Psoas muscle (tissue), 8 donors: ENCODE measurements at places on chromosomes 2 and 18. TPM values are rescaled to one million over a fixed set of nuclear protein-coding genes. Genes with fewer than 3 reads are reported as not detected.

CSRNP3 gene
- polyA plus RNA-seq, result 0.05 TPM

NYAP2 gene
- polyA plus RNA-seq, result 0.03 TPM

DNA sequence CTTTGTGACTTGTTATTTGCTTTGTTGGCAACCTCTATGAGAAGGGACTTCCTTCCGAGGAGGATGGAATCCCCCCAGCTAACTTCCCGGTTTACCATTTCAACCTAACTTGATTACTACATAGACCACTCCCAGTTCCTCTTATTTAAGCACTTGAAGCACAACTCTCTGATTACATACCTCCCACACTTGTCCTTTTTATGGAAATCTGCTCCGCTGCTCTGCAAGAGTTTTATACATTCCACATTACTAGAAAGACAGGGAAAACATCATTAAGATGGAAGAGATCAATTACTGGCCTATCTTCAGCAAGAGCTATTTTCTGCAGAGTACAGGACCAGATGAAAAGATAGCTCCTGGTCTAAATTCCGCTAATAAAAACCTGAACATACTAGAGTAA lies 160.0 kb upstream of the PGAP1 start:
- no peak for DNase-seq

KLHL29 gene
- 13.3 TPM for polyA plus RNA-seq

GRCh38 chr2:203706403-203706802 lies at the start of gene CD28:
TSS of gene CD28 (plus strand) at chr2:203706639. CDS start at chr2:203706697, 58 bp downstream.
- no peak for DNase-seq

FEV gene
- polyA plus RNA-seq, result not detected

DNA sequence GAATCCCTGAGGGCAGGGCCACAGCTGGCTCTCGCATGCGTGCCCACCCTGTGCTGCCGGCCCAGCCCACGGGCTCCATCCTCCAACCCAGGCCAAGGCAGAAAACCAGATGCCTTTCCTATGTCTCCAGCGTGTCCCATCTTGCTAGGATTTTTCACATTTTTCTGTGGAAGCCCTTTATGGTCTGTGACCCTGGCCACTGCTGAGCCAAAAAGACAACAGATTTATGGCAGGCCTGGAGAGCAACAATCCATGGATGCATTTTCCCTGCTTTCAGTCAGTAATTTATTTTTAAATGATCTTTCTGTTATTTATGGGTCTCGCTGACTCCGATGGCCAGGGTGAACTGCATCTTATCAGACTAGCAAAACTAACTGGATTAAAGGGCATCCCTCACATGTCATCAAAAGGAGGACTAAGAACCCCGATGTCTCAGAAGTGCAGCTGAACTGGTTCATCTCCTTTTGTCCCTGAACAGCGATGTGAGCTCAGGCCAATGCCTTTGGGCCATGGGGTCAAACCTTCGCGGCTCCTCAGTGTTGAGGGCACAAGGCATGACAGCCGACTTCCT lies 346.0 kb downstream of the CYRIA start:
- no peak for DNase-seq

CLHC1 gene
- 6.8 TPM for polyA plus RNA-seq

GRCh38 chr18:73891572-73892421 lies 255.8 kb downstream of the FBXO15 start:
- DNase-seq, result no peak

- DNase-seq, result no peak
Observed at GRCh38 chr2:96540136-96540535, 3.6 kb downstream of the ARID5A start.

DNA sequence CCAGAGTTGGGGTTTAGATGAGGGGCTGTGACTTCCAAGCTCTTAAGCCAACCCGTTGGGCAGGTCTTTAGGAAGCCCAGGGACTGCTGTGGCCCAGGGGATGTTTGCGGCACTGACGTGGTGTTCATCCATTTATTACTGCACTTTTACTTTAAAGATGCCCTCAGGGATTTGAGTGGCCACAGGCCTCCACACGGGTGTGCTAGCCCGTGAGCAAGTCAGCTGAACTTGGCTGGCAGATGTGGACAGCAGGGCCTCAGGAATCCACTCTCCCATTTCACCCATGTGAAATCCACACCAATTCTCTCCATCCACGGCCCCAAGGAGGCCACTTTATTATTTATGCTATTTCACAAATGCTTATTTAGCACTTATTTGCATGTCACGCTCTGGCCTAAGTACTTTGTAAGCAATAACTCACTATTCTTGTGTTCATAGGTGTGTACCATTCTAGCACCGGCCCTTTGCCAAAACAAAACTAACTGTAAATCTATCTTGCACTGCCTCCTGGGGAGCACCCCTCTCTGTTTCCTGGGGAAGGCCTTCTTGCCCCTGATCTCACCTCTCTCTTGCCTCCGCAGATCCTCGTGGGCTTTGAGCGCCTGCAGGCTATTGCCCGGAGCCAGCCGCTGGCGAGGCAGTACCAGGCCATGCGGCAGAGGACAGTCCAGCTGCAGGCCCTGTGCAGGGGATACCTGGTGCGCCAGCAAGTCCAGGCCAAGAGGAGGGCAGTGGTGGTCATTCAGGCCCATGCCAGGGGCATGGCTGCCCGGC lies 39.1 kb upstream of the GPR17 start:
- no peak for DNase-seq

DNA sequence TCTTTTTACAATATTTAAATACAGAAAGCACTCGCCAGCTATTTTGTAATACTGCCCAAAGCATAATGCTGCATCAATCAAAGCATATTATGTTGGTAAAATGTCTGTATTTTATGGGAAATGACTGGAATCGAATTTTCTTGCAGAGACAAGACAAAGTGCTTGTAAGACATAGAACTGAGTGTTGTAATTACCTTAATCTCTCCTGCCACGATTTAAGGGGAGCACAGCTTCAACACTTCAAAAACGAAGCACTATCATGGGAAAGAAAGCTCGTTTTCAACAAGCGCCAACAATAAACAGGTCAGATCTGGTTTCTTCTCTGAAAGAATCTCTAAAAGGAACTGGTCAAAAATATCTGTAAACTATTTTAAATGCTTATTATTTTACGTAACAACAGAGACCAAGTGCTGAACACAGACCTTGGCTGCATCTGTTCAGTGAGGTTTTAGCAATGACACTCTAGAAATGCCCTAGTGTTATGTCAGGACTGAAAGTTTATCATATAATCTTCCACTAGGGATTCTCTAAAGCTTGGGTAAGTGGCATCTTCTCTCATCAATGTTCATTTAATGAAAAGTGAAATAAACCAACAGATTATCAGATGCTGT lies 19.0 kb downstream of the RND3 start:
- DNase-seq, result no peak

GRCh38 chr18:44411976-44412375 lies 268.7 kb upstream of the SETBP1 start:
- no peak for DNase-seq

DNA sequence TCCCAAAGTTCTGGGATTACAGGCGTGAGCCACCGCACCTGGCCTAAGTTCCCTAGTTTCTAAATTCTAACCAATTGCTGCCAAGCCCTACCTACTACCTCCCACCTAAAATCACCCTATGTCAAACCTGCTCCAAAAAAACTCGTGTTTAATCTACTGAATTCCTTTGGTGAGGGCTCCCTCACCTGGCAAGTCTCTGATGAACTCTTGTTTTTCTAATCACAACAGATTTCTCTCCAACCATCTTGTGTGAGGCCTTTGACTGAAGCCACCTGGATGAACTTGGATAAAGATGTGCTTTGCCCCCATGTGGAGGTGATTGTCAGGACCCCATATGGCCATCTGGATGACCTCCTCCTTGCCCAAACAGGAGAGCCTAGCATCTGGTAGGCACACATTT lies 17.4 kb upstream of the SLC35G4 start:
- DNase-seq, result no peak

GRCh38 chr2:24710806-24711205 lies 82.4 kb downstream of the PTRHD1 start:
- DNase-seq, result no peak

GRCh38 chr2:176581557-176582165 lies 312.4 kb downstream of the MTX2 start:
- DNase-seq, result no peak

GRCh38 chr2:159249990-159250715 lies 36.4 kb downstream of the WDSUB1 start:
- no peak for DNase-seq

GRCh38 chr2:236545248-236545658 lies 24.4 kb upstream of the ACKR3 start:
- no peak for DNase-seq

DNA sequence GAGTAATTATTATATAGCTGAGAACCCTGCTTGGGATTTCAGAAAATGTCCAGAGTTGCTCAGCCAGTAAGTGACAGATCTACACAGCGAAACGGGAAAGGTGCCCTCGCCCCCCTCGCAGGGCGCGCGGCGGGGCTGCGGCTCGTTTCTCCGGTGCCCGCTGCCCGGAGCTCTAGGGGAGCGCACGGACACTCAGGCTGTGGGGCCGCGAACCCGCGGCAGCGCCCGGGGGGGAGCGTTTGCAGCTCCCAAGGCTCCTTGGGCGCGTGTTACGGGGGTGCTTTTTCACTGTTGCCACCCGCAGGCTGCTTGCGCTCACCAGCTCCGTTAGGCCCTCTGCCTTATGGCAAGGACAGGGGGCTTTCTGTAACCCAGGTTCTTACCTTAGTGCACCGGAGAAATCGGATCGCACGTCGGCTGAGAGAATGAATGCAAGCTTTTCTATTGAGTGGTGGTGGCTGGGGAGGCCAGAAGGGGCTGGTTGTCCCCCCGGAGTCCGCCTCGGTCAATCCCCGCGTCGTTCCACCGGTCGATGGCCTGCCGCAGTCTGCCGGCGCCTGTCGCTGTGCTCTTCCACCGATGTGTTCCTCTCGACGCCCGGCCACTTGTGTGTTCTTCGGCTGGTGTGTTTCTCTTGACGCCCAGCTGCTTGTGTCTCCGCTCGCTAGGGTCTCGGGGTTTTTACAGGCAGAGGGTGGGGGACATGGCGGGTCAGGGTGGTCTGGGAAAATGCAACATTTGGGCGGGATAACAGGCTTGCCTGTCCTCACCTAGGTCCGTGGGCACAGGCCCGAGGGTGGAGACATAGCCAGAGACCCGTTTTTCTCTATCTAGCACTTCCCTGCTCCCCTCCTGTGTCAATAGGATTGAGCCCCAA lies 758.8 kb upstream of the DDX18 start:
- no peak for DNase-seq

DNA sequence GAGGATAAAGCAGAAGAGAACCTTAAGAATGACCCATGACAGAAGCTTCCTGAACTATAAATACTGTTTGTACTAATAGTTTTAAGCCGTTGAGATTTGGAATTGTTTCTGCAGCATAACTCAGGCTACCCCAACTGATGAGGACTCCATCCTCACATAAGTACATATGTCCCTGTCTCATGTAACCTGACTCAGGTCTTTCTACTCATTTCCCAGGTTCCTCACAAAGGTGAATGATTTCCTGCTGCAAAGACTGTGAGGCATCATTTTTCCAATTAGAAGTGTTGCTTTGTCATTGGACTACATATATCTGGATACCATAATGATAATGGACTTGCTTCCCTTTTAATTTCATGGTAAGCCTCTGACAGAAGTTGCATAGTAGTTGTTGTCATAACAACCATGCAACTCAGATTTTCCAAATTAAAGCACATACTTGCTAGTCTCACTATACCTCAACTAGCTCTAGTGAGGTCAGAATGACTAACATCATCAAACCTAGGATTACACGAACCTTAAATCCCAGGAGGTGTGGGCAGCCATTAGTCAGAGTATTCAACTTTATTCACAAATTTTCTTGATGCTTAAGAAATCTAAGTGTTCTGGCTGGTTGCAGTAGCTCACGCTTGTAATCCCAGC lies 38.0 kb upstream of the NEDD4L start:
- no peak for DNase-seq

DNA sequence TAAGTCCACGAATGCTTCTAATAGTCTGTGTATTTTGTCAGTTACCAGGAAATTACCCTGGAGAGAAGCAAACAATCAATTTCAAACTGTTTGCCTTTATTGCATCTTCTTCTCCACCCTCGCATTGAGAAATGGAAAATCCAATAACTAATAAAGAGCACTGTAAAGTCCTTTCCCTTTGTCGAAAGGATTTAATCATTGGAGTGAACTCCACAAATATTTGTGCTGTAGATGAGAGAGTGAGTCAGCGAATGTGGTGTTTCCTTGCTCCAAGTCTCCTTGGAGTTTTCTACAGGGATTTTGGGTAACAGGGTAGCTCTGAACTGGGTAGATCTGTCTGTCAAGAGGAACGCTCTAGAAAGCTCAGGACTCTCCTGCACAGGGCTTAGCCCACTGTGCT lies 240.2 kb downstream of the KCNS3 start:
- no peak for DNase-seq

DNA sequence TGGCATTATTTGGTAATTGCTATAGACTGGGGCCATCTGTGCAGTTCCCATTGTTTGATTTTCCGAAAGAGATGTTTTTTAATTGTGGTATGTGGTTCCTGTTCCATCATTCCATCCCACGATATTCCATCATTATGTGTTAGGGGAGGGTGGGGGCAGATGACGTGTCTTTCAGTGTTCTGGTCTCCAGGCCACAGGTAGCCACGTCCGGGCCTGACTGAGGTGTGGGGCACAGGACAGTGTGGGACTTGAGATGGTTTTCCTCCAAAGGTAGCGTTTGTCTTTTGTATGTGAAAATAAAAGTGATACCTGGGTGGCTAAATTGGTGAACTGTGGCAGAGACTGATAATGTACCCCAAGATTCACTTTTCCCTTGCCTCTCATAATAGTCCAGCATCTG lies 192.2 kb upstream of the HAAO start:
- no peak for DNase-seq

DNA sequence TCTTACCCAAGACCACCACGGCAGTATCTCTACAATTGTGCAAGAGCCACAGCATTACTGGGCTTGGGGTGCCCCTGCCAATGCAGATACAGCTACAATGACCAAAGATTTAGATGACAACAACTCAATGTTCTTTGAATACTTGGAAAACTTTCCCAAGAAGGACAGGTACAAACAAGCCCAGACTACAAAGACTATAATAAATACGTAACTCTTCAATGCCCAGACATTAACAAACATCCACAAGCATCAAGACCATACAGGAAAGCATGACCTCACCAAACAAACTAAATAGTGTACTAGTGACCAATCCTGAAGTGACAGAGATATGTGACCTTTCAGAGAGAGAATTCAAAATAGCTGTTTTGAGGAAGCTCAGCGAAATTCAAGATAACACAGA lies 62.8 kb downstream of the ICA1L start:
- DNase-seq, result no peak

SLC9A2 gene
- 0.81 TPM for polyA plus RNA-seq

DNA sequence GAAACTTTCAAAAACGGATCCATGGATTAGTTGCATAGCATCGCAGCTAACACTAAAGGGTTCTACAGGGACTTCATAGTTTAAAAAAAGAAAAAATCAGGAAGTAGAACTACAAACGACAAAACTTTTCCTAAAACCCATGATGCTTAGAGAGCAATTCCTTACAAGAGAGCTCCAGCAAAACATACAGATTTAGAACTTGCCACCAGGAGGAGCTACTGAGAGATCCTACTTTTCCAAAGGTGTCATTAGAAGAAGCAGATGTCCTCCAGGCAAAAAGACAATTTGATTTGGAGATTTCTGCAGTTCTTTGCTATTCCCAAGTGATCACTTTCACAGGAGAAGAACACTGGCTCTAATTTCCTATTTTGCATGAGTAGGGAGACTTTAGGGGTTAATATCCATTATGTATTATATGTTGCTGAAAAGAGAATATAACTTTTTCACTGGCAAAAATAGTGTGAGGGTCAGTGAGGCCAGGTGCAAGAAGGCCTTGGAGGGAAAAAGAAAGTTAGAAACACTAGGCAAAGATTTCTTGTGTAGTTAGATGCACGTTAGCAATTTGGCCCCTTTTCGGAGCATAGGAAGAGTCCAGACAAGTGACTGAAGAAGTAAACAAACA lies 436.2 kb downstream of the SUCLG1 start:
- DNase-seq, result no peak
